ENCODE measurements at places on chromosomes 5 and 9. TPM values are rescaled to one million over a fixed set of nuclear protein-coding genes. Genes with fewer than 3 reads are reported as not detected.

LCN1 gene
- total RNA-seq, result not detected

SURF2 gene
- total RNA-seq, result 10.7 TPM

CTXN3 gene
- total RNA-seq, result not detected

PCDHA9 gene
- under 0.01 TPM for total RNA-seq

AKNA gene
- 10.3 TPM for total RNA-seq

DIMT1 gene
- total RNA-seq, result 33.3 TPM

ANKRD34B gene
- not detected for total RNA-seq

ZNF454 gene
- total RNA-seq, result 1.1 TPM

PTAR1 gene
- 73.2 TPM for total RNA-seq

COQ4 gene
- 45.7 TPM for total RNA-seq

FBP2 gene
- not detected for total RNA-seq

All from vein endothelial cell (primary cell).